ENCODE measurements at places on chromosomes 6 and 20. TPM values are rescaled to one million over a fixed set of nuclear protein-coding genes. Genes with fewer than 3 reads are reported as not detected.

The QKI gene
- 502 TPM for total RNA-seq

The PEDS1 gene
- 31.1 TPM for total RNA-seq

The ILRUN gene
- 148 TPM for total RNA-seq

The CRIP3 gene
- total RNA-seq = 6.6 TPM

The GNRH2 gene
- not detected for total RNA-seq

The BICRAL gene
- 13.0 TPM for total RNA-seq

The PLAGL2 gene
- 6.7 TPM for total RNA-seq

The MOG gene
- 5.4 TPM for total RNA-seq

The ADGRB3 gene
- total RNA-seq = 0.89 TPM

Data from left ventricle myocardium superior (tissue), 1 donor.